ENCODE measurements at places on chromosomes 7 and 10. TPM values are rescaled to one million over a fixed set of nuclear protein-coding genes. Genes with fewer than 3 reads are reported as not detected.

DNA sequence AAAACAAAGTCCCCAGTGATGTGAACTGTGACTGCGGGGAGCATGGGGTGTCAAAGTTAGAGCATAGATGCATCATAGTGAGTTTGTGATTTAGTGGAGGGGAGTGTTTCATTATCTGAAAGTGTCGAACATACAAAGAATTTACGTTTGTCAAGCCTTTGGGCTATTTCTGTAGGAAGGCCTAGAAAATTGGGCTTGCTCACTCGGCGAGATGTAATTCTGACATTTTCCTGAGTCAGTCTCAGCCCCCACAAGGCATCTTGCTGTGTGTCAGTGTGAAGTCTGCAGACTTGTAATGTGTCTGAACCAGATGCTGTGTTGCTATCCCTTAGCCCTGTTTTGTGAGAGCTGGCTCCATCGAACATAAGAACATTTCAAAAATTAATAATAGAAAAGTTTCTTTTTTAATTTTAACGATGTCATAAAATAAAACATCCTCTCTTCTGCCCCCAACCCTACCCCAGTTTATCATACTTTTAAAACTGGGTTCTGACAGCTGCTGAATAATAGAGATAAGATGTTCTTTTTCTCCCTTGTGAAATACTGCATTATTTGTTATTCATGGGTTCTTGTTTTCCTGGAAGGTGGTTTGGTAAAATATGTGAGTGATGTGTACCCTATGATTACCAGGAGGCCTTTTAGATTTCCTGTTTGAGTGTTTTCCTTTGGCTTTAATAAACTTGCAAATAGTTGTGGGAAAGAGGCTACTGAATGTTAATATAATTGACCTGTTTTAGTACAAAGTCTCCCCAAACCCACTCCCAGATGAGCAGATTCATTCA, 207.4 kb downstream of the GPR158 start:
- no peak for DNase-seq

- no peak for DNase-seq
These were observed 369.6 kb upstream of the DPP6 start for GRCh38 chr7:153682628-153683027.

GRCh38 chr10:85594239-85594638, 772.4 kb downstream of the GRID1 start:
- no peak for DNase-seq

DNA sequence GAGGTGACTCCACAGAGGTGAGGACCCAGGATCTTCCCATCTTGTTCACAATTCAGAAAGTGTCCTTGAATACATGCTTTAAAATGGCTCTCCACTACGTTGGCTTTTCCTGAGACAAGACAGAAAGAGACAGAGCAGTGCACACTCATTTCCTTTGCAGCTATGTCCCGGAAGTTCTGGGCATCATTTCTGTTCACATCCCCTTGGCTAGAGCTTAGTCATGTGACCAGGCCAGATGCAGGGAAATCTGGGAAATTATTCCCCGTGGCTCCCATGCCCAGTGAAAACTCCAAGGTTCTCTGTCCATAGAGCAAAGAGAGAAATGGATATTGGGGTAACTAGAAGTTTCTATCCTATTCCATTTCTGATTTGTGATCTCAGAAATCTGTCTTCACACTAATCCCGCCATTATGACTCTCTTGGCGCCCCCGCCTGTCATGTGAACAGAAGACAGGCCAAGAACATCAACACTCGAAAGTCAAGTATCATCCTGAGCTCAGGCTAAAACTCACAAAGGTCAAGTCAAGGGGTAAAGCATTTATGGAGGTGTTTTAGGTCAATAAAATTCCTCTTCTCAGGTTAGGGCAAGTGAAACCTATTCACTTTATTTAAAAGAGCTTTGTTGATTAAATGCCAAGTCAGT, 251.4 kb upstream of the HABP2 start:
- DNase-seq, result no peak

DNA sequence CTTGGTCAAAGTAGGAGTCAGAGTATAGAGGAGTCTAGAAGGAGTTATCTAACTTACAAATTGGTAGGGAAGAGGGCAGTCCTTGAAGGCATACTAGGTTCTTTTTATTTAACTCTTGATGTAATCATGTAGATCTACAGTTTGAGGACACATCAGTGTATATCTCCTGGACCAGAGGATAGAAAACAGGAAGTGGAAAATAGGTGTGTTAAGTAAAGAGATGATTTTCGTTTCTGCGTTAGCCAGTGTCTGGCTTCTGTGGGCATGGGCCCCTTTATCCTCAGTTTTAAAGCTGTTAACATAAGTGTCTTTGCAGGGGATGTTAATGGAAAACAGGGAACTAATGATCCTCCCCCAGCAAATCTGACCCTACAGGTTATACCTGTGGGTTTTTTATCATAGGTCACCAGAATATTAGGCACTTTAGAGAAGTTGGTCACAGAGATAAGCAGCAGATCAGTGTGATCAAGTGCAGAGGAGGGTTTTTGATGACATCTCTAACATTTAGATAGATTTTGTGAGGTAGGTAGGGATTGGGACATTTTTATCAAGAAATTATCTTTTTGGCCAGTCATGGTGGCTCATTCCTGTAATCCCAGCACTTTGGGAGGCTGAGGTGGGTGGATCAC, 58.6 kb upstream of the PRSS1 start:
- no peak for DNase-seq

- peak; percentile 33 for DNase-seq
These were observed 20.7 kb downstream of the COX15 start for GRCh38 chr10:99711129-99711719.

GRCh38 chr10:74977072-74977471, 134.4 kb upstream of the SAMD8 start:
- no peak for DNase-seq

GRCh38 chr10:49010865-49011264, 71.2 kb upstream of the LRRC18 start:
- DNase-seq, result no peak

DNA sequence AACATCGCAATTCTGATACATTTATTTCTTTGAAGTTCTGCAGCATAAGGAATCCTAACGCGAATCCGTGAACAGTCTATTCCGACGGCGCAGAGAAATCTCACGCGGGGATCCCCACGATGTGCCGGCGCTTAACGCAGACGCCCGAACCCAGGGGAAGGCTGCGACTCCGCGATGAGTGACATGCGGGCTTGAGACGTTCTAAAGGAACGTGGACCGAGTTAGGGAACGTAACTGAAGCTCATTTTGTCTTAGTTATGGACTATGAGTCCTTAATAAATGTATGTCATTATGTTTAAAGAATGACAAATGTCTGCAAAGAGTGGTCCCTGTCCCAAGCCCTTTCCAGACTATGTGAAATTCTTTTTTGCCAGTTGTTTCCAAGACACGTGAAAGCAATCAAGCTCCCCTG, 995 bp upstream of the PARD3 start:
- no peak for DNase-seq

- DNase-seq, result no peak
These were observed 194.6 kb upstream of the TBX20 start for GRCh38 chr7:35448486-35448885.

DNA sequence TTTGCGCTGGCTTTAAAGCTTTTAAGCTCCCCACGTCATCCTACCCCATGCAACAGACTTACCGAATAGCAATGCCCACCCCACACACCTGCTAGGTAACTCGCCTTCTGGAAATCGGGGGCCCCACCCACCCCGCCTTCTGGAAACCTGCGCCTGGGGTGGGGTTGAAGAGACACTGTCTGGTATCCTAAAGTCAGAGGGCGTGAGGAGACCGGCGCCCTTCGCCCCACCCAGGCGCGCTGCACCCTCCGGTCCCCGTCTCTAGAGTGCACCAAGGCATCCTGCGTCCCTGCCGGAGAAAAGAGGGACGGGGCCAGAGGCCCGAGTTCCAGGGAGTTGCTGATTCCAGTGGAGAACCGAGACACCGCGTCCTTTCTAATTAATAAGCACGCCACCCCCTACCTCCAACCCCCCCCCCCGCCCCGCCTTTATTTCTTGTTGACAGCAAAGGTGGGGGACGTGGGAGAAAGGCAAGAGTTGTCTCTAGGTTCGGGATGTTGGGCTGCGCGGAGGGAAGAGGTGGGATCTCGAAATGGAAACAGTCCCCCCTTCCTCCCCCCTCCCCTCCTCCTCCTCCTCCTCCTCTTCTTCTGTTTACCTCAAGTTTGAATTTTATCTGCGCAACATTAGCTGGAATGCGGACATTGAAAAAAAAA, 220.9 kb upstream of the MKLN1 start:
- DNase-seq, result no peak

DNA sequence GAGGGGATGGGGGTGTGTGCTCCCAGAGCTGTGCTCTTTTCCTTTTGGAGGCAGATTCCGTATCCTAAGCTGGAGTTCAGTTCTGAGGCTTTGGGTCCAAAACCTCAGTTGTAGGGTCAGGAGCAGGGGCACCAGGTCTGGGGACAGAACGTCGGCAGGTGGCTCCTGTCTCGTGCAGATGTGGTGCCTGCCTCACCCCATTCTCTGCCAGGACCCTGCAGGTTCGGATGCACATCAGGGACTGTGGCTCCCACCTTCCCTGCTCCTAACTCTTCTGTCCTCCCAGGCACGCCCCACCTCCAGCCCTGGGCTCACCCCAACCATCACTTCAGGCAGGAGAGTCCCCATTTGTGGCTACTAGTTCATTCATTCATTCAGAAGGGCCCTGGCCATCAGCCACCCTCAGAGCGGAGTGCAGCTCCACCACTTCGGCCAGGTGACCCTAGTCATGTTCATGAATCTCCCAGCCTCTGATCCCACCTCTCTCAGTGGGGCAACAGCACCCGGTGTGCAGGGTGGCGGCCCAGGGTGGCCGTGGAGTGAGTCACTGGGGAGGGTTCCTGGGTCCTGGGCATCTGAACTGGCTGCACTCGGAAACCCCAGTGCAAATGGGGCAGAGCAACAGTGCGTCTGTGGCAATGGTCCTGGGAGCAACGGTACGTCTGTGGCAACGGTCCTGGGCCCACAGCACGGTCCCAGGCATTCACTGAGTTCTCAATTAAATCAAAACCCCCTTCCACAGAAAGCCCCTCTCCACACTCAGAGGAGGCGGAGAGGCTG, 100.8 kb upstream of the FAM20C start:
- DNase-seq, result no peak

- DNase-seq, result no peak
These were observed 258.6 kb upstream of the MKI67 start for GRCh38 chr10:128384831-128385230.

DNA sequence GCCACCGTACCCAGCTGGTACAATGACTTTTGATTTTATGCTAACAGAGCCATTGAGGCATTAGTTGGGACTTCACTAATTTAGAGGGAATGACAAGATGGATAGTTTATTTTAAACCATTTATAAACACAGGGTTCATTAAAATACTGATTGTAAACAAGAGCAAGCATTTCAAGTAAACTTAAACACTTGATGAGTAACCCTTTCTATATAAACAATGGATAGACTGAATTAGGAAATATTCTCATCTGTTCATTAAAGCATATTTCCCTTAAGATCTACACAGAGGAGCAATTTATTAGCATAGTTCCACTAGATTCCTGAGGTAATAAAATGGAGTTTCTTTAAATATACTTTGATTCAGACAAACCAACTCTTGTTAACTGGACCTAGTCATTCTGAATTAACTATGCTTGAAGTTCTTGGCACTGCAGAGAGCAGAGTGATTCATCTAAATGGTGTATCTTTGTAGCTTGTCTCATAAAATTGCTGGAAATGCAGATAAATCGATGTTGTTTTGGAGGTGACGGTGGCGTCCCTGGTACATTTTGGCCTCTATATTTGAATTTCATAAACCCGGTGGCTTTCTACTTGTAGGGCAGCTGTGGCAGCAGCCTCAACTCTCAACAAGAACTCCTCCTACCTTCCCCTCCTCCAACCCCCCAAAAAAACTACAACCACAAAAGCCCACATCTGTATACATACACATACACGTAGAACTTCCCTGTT, 15.4 kb upstream of the VDAC2 start:
- DNase-seq, result no peak

DNA sequence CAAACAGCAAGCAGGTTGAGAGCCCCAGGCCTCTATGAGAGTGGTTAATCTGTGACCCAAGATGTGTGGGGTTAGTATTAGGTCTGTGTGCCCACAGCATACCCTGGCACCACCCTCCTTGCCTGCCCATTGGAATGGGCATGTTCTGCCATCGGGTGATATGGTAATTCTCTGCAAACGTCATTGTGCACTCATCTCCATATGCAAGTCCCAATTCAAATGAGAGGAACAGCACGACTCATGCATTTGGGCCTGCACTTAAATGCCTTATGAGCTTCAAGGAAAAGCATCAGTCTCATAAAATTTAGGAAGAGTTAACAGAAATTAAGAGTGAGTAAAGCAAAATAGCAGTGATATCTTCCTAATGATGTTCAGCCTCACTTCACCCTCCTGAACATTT, 133.9 kb upstream of the FGFR2 start:
- DNase-seq, result no peak

- no peak for DNase-seq
These were observed 687 bp upstream of the DKK1 start for GRCh38 chr10:52313256-52313932.

- DNase-seq, result no peak
These were observed 158.5 kb upstream of the YAE1 start for GRCh38 chr7:39407723-39408122.

DNA sequence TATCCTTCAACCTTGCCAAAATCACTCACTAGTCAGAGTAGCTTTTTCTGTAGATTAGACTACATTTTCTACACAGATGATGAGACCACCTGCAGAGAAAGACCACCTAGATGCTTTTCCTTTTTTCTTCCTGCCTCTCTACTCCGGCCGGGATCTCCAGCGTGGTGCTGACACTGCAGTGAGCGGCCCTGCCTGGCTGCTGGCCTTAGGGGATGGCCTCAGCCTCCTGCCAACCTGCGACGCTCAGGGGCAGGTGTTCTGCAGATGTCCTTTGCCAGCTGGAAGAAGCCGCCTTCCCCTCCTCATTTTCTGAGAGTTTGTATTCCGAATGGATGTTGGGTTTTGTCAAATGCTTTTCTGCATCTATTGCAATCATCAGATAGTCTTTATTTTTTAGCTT, 43.5 kb upstream of the NKX6-2 start:
- DNase-seq, result no peak

GRCh38 chr7:94129443-94130140, 125.4 kb upstream of the BET1 start:
- DNase-seq, result peak; percentile 25

Gene ADAMTS14
- 3.4 TPM for total RNA-seq

Gene STEAP1B
- total RNA-seq, result 16.4 TPM

Gene SCART1
- 0.44 TPM for total RNA-seq

Gene CDCA7L
- total RNA-seq, result 36.5 TPM

Gene SNX10
- total RNA-seq, result 7.2 TPM

Gene ENKUR
- total RNA-seq, result not detected

Gene LAMB1
- total RNA-seq, result 458 TPM

Measured in glomerular endothelial cell (primary cell).